ENCODE measurements at places on chromosomes 1 and 21.
A peak's percentile ranks its signal among the peaks of the same experiment; 100 is the strongest.

DNA sequence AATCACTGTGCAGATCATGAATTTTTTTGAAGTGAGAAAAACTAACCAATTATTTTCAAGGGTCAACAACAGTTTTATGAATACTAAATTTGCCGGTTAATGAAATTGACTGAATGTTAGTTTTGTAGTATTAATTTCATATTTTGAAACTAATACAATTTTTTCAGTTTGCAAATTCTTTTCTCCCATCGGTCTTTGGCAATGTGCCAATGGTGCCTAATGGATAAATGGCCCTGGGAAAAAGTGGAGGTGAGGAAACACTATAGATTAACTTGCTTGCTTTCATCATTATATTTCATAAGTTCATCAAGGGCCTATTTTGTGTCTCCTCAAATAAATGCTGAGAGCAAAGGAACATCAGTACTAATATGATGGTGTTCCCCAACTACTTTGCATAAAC is 4.1 kb downstream of the C1orf141 start:
- no peak for DNase-seq

DNA sequence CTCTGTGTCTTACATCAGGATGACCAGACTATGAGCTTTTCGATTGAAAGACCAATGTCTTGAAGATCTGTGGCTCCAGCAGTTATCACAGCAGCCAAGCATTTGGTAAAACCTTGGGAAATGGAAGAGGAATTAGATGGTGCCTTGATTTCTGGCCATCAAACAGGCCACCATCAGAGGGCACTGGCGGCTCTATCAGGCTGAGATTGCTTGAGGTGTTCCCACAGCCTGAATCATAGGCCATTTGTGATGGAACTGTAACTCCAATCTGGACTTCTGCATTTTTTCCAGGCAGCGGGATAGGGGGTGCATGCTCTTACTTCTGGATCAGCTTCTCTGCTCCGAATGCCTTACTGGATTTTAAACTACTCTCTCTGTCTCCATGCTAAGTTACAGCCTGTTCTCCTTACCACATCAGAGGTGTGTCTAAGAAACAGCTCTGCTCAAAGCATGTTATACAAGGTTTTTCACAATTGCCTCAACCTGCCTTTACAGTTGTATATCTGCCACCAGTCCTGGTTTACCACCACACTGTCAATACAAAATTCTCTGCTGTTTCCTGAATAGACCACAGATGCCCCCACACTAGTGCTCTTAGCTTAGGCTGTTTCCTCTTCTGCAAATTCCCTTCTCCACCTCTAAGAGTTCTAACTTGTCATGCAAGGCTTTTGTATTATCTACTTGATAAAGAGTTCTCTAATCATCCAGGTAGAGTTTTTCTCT is 180.9 kb downstream of the PTGER3 start:
- no peak for DNase-seq

DNA sequence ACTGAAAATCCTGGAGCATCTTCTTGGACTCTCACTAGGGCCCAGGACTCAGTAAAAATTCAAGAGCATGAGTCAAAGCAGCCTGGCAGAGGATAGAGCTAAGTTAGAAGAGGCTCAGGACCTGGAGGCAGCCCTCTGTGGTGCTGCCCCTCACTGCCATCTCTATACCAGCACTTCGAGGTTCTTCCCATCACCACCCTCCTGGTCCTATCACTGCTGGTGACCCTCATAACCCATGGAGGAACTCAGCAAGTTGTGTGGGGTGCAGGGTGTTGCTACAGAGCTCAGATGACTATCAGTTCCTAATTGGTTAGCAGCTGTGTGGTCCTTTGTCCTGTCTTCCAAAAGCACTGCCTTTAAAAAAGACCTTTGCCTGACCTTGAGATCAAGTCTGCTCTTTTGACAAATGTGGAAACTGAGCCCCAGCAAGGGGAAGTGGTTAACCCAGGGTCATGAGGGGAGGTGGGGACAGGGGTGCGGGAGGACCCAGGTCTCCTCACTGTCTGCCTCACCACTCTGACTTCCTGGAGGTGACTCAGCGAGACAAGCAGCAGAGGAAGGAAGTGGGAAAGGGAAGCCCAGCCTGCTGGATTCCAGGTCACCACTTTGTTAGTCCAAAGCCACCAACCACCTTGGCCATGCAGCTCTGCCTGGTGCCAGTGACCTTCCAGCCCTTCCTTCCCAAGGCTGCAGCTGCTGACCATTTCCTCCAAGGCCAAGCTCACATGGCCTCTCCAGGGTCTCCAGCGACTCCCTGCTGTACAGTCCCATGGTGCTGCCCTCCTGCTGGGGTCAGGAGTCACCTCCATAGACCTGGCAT is 199.4 kb upstream of the EDN2 start:
- DNase-seq, result no peak

DNA sequence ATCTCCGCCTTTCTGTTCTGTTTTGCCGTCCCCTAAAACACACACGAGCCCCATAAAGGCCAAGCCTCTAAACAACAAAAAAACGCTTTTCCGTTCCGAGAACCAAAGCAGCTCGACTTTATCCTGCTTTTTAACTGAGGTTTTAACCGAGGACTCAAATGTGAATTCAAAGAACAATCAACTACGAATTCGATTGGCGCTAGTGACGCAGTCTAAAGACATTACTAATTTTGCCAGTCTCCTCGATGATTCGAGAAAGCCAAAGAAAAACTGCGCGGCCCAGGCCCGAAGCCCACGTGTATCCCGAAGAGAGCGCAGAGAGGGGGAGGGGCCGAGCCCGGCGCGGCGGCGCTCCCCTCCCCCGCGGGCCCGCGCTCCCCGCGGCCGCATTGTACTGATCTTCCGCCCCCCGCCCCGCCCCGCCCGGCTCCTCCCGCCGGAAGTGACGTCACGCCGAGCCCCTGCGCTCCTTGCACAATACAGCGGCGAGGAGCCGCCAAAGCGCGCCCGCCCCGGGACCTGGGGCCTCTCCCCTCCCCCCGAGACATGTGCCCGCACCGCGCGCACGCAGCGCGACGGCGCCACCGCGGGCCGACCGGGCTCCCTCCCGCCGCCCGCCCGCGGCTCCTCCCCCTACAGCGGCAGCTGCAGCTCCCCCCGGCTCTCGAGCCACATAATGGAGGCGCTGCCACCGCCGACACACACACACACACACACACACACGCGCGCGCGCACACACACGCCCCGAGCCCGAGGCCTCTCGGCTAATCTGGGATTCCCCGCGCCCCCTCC is 1.4 kb downstream of the HNRNPU start:
- DNase-seq, result peak; percentile 74

DNA sequence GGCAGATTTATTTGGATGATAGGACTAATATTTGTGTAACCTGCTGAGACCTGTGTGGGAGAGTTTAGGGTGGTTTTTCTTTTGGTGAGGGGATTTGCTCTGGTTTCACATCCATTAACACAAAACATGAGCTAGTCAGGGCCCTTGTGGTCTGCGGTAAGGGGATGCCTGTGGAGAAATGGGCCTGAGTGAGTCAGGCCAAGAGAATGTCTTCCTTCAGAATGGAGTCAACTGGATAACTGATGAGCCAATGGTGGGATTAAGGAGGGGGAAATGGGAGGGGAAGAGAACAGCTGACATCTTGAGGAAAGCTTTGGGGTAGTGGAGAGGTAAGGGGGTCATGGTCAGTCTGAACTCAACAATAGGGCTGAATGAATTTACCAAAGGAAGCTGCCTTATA is 13.9 kb downstream of the WNT2B start:
- no peak for DNase-seq

DNA sequence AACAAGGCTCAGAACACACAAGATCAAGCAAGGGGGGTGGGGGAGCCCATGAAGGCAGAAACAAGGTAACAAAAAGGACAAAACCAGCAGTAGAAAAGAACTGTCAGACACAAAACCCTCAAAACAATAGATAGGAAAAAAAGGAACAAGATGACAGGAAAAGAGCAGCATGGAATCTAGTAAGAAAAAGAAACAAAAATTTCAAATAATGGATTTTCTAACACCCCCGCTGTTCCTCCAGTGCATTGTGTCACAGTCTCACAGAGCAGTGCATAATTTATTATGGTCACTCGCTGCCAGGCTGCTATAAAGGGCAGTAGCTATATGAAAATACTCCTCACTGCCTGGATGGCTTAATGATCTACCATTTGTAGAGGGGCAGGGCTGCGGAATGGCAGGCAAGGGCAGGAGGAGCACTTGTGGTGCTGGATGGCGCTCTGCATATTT is 567.9 kb downstream of the DPYD start:
- no peak for DNase-seq

DNA sequence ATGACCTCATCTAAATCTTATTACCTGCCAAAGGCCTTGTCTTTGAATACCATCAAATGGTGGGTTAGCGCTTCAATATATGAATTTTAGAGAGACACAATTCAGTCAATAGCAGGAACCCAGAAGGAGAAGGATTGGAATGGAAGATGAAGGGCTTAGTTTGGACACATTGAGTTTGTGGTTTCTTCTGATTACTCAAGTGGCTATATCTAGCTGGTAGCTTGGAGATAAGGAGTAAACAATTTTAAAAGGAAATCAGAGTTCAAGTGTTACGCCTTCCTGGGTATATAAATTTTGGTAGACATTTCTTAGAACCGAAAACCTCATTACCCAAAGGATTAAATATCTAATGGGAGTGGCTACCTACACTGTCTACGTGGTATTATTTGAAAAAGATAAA is 80.2 kb downstream of the RGS2 start:
- no peak for DNase-seq

GRCh38 chr1:26524181-26524580 is 5.4 kb upstream of the RPS6KA1 start:
- no peak for DNase-seq

- DNase-seq, result no peak
Measured at GRCh38 chr1:151613282-151613780, 1.5 kb downstream of the SNX27 start.

DNA sequence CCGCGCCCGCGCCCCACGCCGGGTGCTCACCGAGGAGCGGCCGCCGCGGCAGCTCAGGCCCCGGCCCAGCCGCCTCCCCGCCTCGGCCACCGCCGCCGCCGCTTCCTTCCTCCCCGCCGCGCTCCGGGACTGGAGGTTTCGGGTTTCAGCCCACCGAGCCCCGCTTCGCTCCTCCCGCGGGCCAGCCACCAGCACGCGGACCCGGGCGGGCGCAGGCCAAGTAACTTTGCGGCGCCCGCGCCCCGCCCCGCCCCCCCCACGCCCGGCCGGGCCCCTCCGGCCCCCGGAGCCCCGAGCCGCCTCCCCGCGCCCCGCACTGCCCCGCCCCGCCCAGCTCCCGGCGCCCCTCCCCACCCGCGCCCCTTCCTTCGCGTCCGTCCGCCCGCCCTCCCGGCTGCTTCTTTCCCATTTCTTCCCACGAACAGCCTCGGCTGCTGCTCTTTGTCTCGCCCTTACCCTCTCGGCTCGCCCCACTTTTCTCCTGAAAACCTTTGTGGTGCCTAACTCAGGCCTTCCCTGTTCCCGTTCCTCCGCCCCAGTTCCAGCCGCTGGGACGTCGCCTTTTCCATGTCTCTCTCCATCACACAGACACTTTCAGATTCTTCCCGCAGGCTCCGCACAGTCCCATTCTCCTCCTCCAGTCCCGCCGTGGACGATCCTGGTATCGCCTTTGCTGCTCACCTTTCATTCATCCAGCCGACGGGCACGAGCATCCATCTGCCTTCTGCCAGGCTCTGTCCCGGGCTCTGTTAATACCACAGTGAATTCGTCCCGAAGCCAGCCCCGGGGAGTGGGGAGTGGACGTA is at the start of gene GPR161:
Gene GPR161 (minus strand): TSS at position 222 of the 806 bp plus-strand sequence. CDS start 32,080 bp downstream, outside the sequence.
- DNase-seq, result no peak

DNA sequence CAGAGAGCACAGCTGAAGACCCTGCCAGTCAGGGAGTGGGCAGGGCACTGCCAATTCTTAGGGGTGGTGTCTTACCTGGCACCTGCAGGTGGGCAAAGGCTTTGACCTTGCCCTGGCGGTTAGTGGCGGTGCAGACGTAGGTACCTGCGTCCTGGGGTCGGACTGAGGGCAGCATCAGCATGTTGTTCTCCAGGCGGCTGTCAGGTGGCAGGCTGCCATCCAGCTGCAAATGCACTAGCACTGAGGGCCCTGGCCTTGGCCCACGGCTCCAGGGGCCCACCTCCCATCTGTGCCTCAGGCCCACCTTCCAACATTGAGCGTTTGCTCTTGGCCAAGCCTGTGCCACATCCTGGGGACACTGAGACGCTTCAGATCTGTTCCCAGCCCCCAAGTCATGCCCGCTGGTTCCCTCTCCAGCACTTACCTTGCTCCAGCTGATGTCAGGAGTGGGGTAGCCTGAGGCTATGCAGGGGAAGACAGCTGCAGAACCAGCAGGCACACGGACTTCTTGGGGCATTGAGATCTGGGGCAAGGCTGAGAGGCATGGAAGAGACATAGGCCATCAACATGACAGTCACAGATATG is 21.4 kb downstream of the LDLRAD2 start:
- DNase-seq, result no peak

DNA sequence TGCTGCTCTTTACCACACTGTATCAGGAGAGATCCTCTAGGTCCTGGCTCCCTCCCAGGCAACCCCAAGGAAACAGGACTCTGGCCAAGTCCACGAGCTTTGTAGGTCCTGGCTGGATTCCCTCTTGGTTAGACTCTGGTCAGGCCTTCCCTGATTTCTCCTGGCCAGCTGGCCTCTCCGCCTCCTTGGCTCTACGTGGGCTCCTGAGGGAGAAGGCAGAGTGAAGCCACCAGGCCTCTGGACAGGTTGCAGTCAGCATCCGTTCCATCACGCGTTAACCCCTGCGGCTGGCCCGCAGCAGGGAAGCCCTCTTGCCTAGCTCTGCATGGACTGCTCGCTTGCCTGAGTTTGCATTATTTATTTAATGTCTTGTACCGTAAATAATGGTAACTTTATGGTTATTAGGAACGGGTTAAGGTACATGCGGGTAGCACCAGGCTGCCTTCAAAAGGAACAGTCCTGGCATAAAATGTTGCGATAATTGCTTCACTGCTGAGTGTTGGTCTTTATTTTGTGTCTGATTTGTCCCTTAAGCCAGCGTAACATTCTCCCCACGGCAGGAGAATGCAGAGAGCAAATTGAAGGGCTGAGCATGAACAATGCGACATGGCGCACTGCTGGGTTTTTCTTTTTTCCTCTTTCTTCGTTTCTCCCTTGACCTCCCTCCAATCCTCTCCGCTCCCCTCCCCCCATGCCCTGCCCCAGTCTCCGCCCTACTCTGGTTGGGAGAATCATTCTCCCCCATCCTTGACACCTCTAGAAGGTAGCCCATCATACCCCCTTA is 100.3 kb downstream of the RNF220 start:
- DNase-seq, result no peak

GRCh38 chr21:36125512-36126207 is 9.2 kb upstream of the CBR3 start:
- DNase-seq, result no peak

- DNase-seq, result no peak
Measured at GRCh38 chr1:88179943-88180342, 504.1 kb upstream of the PKN2 start.

Data from GM18507 (cell line).